ENCODE measurements at places on chromosomes 4 and X. TPM values are rescaled to one million over a fixed set of nuclear protein-coding genes. Genes with fewer than 3 reads are reported as not detected.
A peak's percentile ranks its signal among the peaks of the same experiment; 100 is the strongest.

GRCh38 chrX:1491851-1492349, 39.2 kb upstream of the ASMTL start:
- DNase-seq, result no peak

- DNase-seq, result no peak
These were observed 999.5 kb downstream of the PDHA2 start for GRCh38 chr4:96839441-96839840.

DNA sequence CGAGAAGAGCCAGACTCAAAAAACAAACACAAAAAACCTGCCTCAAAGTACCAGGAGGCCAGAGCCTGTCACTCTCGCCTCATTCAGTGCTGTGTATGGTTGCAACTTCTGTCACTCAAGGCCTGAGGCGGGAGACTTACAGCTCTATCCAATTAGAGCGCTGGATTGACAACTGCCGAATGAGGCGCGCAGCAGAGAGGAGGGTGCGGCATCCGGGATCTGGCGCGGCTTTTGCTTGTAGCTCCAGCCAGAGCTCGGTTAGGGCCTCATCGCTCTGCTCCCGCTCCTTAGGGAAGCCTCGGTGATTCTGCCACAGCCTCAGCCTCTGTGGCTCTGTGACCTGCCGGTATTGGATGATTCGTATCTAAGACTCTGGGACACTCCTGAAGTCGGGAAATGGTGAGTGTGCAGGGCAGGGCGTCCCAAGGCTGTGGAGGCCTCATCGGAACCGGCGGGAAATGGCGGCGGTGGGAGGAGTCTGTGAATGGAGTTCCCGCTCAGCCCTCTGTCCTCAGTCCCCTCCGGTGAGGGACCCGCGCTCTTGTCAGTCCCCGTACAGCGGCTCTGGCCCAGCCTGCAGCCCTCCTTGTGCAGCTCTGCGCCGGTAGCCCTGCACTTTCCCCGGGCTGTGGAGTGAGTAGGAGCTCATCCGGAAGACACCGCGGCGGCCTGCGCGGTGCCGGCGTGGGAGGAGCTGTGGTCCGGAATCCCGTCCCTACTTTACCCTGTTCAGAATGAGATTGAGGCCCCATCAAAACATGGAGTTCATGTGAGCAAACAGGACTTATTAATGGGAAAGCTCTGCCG, at the start of gene ZNF718:
Gene ZNF718 (plus strand): TSS at position 227 of the 807 bp plus-strand sequence. CDS start 170 bp downstream, at position 397.
- peak; percentile 93 for DNase-seq

DNA sequence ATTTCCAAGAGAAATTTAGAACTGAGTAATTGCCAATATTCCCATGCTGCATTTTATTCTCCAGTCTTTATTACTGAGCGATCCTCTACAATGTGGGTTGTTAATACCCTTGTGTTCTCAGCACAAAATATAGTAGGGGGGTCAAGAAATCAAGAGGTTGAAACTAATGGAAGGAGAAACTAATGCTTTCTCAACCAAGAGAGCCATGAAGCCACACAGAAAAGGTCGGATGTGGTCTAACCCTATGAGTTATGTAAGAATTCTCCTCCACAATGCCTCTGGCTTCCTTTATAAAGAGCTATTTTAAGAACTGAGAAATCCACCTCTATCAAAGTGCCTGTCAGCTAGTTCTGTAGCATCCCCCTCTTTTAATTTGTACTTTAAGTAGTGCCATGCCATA, 268.5 kb downstream of the CHIC1 start:
- DNase-seq, result no peak

GRCh38 chr4:77113069-77113468, 37.3 kb upstream of the CCNI start:
- no peak for DNase-seq

Gene DMRTC1
- total RNA-seq, result not detected

DNA sequence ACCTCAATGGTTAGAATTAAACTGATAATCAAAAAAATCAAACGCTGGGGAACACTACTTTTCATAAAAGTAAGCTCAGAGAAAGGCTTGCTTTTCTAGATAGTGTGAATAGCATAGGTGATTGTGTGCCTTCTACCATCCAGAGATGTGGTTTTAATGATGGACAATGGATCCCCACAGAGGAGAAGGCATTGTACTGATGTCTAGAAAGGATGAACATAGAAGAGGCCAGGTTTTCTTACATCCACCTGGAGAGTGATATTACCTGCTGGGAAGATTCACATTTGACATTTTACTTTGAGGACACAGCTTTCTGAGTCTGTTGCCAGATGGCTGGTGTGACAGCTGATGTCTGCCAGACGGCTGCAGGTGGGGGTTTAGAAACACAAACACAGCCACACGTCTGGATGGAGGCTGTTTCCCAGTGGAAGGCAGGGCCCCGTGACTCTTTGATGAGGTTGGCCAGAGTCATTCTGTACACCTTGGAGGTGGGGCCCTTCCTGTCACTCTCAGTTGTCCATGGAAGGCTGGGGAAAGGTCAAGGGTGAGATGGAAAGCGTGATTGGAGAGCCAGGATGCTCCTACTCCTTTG, 114.4 kb downstream of the PSAPL1 start:
- no peak for DNase-seq

DNA sequence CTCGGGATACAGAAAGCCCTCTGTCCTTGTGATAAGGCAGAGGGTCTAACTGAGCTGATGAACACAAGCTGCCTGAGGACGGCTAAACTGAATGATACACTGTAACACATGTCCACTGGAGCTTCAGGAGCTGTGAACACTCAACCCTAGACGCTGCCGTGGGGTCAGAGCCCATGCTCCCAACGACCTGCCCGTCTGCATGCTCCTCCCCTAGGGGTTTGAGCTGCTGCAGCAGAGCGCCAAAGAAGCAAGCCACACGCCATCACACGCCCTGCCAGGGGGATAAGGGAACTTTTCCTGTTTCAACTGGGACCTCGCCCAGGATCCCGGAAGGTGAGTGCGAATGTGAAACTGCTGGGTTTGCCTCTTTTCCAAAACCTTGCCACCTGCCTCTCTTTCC, 361.8 kb downstream of the FAT4 start:
- no peak for DNase-seq

Measured in pulmonary artery endothelial cell (primary cell).